ENCODE measurements at places on chromosomes 5 and 9. TPM values are rescaled to one million over a fixed set of nuclear protein-coding genes. Genes with fewer than 3 reads are reported as not detected.

PCDHB8 gene
- total RNA-seq = 0.80 TPM

CMBL gene
- 8.2 TPM for total RNA-seq

SLC1A1 gene
- 7.3 TPM for total RNA-seq

PDE8B gene
- 4.9 TPM for total RNA-seq

WDR38 gene
- not detected for total RNA-seq

TEX10 gene
- 22.6 TPM for total RNA-seq

PCDHGB1 gene
- total RNA-seq = 5.1 TPM

HAUS6 gene
- 10.5 TPM for total RNA-seq

RNF20 gene
- 24.6 TPM for total RNA-seq

DNA sequence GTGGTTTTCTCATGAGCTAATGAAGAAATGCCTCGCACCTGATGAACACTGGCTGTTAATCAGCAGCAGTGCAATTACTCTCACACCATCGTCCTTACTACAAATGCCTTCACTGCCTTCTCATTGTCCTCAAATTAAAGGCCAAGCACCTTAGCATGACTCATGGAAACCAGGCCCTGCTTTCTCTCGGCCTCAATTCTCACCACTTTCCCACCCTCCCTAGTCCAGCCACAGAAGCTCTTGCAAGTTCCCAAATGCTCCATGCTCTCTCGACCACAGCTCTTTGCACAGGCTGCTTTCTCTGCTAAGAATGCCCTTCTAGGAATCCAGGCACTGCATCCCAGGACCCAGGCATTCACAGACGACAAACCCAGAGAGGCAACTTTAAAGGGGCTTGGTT lies 94.6 kb upstream of the KLF4 start:
- no peak for DNase-seq
- H3K27ac ChIP-seq = no peak overlapping the region
- no peaks in the 10 kb centered on the region for H3K36me3 ChIP-seq
- no peaks in the 10 kb centered on the region for H3K4me1 ChIP-seq
- no peak overlapping the region for H3K4me3 ChIP-seq

- DNase-seq = no peak
- H3K4me1 ChIP-seq = no peaks in the 10 kb centered on the region
- no peak overlapping the region for H3K4me3 ChIP-seq
- no peak overlapping the region for H3K27ac ChIP-seq
- no peaks in the 10 kb centered on the region for H3K36me3 ChIP-seq
These were observed 103.2 kb upstream of the SPATA31D4 start for GRCh38 chr9:81824802-81825730.

GRCh38 chr5:173093606-173094005 lies 37.5 kb downstream of the CREBRF start:
- DNase-seq = no peak
- H3K36me3 ChIP-seq = peaks cover 6% of the 10 kb centered on the region
- H3K27me3 ChIP-seq = no peaks in the 10 kb centered on the region
- H3K27ac ChIP-seq = no peak overlapping the region
- H3K4me3 ChIP-seq = no peak overlapping the region

DNA sequence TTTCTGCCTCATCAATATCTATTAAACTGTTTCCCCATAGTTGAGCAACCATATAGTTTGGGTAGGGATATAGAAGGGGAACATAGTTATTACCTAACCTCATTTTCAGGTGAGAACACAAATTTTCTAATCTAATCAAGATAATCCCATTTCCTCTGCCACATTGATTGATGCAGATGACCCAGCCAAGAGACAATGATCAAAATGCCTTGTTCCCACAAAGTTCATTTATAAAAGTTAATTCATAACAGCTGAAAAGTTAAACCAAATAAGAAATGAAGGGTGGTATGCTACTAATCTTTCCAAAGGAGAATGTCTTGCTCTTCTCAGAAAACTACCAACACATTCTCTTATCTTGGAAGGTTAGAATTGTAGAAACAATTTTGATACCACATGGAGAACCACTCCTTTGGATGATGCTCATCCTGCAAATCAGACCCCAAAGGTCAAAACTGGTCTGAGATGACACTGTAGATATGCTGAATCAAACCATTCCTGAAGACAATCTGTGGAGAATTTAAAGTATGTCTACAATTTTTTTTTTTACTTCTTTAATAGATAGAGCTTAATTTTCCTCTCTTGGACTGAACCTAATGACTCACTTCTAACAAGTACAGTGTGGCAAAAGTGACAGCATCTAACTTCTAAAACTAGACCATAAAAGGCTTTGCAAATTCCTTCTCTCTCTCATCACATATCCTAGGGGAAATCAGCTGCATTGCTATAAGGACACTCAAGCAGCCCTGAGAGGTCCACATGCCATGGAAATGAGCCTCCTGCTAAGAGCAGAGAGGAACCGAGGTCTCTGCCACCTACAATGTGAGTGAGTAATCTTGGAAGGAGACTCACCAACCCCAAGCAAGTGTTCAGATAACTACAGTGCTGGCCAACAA lies 586.7 kb upstream of the TUSC1 start:
- no peaks in the 10 kb centered on the region for H3K36me3 ChIP-seq
- DNase-seq = no peak
- no peaks in the 10 kb centered on the region for H3K27me3 ChIP-seq
- no peak overlapping the region for H3K27ac ChIP-seq
- H3K4me3 ChIP-seq = no peak overlapping the region
- no peaks in the 10 kb centered on the region for H3K4me1 ChIP-seq

GRCh38 chr5:96817506-96817905 lies 9.8 kb upstream of the ERAP1 start:
- no peak overlapping the region for H3K27ac ChIP-seq
- no peaks in the 10 kb centered on the region for H3K36me3 ChIP-seq

DNA sequence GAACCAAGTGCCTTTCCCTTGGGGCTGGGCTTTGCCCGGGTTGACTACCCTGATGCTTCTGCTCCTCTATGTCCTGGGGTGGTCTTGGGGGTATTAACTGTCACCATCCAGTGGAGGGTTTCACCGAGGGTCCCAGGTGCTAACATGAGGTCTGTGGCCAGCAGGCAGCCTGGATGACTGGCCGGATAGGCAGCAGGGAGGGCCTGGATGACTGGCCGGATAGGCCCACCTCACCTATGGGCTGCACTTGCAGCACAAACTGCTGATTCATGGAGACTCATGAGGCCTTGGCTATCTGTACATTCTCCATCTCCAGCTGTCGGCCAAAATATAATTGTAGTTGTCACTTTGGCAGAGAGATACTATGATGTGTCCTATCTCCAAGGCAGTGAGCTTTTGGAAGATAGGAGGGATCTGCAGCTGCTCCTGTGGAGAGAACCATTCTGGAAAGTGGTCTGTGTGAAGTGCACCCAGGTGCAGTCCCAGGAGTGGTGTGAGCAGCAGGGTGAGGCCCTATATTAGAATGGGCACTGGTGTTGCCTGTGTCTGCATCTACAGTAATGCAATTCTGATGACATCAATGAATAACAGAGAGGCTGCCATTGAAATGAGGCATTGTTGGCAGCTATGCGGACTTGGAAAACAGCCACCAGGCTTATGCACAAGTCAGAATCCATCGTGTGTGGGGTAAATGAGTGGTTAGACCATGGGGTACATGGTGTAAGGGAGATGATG lies 26.3 kb upstream of the CDKN2AIPNL start:
- no peak for DNase-seq
- H3K27ac ChIP-seq = peak overlapping the region; percentile 82
- no peaks in the 10 kb centered on the region for H3K27me3 ChIP-seq
- peaks cover 29% of the 10 kb centered on the region for H3K4me1 ChIP-seq
- no peak overlapping the region for H3K4me3 ChIP-seq
- H3K36me3 ChIP-seq = no peaks in the 10 kb centered on the region

- DNase-seq = no peak
- no peaks in the 10 kb centered on the region for H3K4me1 ChIP-seq
- H3K4me3 ChIP-seq = no peak overlapping the region
- no peaks in the 10 kb centered on the region for H3K36me3 ChIP-seq
These were observed 109.0 kb downstream of the GABBR2 start for GRCh38 chr9:98599566-98600216.

DNA sequence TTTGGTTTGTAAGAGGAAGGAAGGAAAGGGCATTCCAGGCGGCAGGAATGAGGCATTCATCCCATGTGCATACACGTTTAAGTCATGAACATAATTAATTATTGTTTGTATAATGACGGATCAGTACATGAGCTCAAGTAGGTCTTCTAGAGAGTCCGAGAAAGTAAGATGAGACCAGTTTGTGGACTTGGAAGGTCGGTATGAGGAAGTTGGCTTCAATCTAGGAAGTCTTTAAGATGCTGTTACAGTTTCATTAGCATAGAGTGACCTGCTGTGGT lies 2.1 kb downstream of the GTF3C4 start:
- no peak overlapping the region for H3K27ac ChIP-seq
- H3K4me3 ChIP-seq = no peak overlapping the region
- peaks cover 5% of the 10 kb centered on the region for H3K4me1 ChIP-seq

DNA sequence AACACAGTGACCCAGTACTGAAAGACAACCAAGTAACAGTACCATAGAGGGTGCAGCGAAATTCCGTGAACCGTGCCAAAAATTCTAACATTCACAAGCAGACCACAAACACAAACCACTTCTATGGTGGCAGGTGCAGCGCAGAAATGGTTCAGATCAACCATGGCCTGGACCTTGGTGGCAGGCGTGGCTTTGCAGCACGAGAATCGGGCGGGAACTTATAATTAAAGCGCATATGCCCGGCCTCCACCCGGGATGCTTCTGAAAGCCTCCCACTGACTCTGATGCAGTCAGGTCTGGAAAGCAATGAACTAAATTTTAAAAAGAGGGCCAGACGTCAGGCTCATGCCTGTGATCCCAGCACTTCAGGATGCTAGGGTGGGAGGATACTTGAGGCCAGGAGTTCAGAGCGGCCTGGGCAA lies 68.0 kb upstream of the TBC1D9B start:
- H3K27me3 ChIP-seq = no peaks in the 10 kb centered on the region
- no peak overlapping the region for H3K27ac ChIP-seq
- no peak overlapping the region for H3K4me3 ChIP-seq
- H3K36me3 ChIP-seq = no peaks in the 10 kb centered on the region
- no peak for DNase-seq
